CD4-positive, alpha-beta T cell (primary cell): ENCODE measurements at places on chromosomes 4 and X.

- no peak for DNase-seq
These were observed 24.0 kb upstream of the SNCA start for GRCh38 chr4:89860971-89861370.

DNA sequence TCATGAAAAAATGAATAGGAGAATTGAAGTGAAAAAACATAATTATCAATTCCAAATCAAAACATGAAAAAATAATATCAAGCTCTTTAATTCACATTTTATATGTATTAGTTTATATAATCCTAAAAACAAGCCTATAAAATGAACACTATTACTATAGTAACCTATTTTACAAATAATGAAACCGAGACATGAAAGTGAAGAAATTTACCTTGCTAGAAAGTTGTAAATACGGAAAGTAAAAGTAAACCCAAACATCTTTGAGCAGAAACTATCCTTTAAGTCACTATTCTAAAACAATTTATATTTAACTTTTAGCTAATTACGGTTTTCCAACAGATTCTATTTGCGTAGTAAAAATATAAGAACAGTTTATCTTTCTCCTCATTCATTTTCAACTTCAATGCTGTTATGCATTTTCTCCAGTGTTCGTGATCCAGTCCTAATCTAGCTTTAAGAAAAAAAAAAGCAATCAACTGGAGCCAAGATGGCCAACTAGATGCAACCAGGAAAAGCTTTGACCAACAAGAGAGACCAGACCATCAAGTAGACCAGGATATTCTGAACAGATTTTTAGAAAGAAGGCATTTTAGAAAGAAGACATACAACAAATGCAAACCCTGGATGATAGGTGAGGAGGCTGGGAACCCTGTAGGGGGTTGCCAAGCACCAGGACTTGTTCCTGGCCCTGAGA is 67.0 kb downstream of the DDX53 start:
- DNase-seq = no peak

- no peak for DNase-seq
These were observed 75.6 kb upstream of the FAM9C start for GRCh38 chrX:13120017-13120416.

- no peak for DNase-seq
These were observed 1264.7 kb downstream of the PCDH7 start for GRCh38 chr4:31984872-31985271.

GRCh38 chr4:145203410-145203809 is 23.0 kb upstream of the OTUD4 start:
- no peak for DNase-seq

GRCh38 chr4:137532869-137533236 is 559 bp upstream of the PCDH18 start:
- no peak for DNase-seq

- DNase-seq = no peak
These were observed 3.9 kb downstream of the SHISA3 start for GRCh38 chr4:42401171-42401570.

DNA sequence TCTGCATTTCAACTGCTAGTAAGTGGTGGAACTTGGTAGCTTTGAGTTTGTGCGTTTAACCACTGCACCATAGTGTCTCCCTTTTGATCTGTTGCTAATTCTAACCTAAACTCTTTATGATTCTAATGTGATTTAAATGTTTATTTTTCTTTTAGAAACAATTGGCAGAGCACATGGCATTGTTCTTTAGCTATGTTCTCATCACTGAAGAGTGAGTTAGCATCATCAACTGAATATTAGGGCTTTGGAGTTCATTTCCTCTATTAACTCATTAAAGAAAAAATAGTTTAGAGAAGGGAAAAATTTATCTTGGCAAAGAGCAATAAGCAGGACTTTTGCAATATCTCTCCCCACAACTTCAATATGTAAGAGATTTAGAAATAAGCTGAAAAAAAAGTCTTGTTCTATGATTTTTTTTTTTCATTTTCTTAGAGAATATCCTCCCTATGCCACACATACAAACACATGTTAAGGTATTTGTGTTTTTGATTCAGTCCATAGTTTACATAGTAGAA is 25.7 kb downstream of the CPEB2 start:
- no peak for DNase-seq

- no peak for DNase-seq
These were observed 45.0 kb downstream of the STK32B start for GRCh38 chr4:5096261-5096660.

DNA sequence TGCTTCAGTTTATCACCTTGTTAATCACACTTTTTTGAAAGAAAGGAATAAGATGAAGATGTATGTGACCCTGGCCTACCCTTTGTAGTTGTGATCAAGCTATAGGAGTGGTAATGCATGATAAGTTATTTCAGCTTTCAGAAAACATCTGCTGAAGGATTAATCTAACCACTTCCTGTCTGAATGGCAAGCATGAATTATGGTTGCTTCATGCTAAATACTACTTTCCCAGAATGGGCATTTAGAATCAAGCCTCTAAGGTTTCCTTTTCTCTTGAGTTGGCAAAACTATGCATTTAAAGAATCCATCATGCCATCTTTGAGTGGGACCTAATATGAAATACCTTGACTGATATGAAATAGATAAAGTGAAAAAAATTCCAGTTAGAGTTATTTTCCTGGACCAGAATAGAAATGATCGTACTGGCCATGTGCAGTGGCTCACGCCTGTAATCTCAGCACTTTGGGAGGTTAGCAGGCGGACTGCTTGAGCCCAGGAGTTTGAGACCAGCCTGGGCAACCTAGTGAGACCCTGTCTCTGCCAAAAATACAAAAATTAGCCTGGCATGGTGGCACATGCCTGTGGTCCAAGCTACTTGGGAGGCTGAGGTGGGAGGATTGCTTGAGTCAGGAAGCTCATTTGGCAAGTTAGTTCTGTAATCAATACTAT is 59.1 kb downstream of the ANXA3 start:
- DNase-seq = no peak
